ENCODE measurements at places on chromosomes 13 and 19.

DNA sequence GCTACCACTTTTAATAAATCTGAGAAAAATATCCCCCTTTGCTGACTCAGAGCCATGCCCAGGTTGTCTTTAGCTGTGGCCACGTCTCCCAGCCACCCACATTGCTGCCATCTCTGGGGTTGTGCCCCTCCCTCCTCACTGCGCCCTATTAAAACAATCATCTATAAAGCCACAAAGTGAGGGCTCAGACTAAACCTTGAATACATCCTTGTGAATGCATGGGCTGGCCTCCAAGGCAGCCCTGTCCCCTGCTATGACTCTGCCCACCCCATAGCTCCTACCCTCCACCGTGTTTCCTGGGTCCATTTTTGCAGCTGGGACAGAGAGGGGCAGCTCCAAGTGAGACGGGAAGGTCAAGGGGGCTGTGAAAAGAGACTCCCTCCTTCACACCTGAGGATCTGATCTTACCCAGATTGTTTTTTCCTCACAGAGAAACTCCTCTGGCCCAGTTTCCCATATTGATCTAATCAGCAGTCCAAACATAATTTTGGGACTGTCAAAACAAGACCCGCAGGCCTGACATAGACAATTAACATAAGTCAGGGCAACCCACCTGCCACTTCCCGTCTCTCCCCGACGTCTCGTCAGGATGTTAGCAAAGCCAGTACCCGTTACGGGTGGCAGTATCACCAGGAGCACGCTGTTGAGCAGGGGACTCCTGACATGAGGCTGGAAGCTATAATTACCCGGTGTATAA, 199.0 kb downstream of the KATNAL1 start:
- DNase-seq = no peak

- peak; percentile 78 for DNase-seq
Measured at GRCh38 chr13:42048684-42049453, 421 bp downstream of the DGKH start.

DNA sequence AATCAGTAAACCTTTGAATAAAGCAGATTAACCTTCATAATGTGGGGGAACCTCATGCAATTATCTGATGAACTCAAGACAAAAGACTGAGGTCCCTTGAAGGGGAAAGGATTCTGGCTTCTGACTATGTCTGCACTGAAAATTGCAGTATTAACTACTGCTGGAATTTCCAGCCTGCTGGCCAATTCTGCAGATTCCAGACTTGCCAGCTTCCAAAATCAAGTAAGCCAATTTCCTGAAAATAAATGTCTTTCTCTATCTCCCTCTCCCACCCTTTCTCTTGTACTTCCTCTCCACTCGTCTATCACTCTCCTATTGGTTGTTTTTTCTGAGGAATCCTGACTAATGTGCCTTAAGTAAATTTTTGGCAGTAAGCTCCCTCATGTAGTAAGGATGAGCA, 1479.9 kb upstream of the PRR20A start:
- DNase-seq = no peak

- DNase-seq = no peak
Measured at GRCh38 chr13:98476538-98476966, 100.4 kb downstream of the STK24 start.

Measured in liver (tissue), 10 donors.